Natural killer cell (primary cell): ENCODE measurements at places on chromosomes 6 and 20. TPM values are rescaled to one million over a fixed set of nuclear protein-coding genes. Genes with fewer than 3 reads are reported as not detected.

TRDN gene
- not detected for total RNA-seq

CABLES2 gene
- total RNA-seq = 8.0 TPM

- H3K4me3 ChIP-seq = no peak overlapping the region
- H3K27ac ChIP-seq = no peak overlapping the region
- DNase-seq = no peak
- H3K27me3 ChIP-seq = peaks cover 4% of the 10 kb centered on the region
These were observed 92.4 kb upstream of the TGM3 start for GRCh38 chr20:2203436-2203835.

DNA sequence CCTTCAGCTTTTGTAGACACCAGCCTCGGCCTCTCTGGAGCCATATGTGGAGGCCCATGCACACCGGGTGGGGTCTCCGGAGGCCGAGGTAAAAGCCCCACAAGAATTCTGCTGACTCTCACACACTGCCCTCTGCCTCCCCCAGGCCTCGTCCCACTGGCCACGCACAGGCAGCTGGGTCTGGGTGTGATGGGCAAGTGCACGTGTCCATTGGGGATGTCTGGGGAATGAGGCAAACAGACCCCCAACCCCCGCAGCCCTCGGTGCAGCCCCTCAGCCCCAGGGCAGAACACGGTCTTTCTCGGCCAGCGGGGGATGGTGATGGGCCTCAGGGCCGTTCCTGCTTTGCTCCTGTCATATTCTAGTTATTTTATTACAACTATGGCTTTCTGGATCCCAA lies 44.0 kb upstream of the GATA5 start:
- no peaks in the 10 kb centered on the region for H3K36me3 ChIP-seq
- no peak for DNase-seq
- no peak overlapping the region for H3K27ac ChIP-seq
- H3K4me1 ChIP-seq = peaks cover 4% of the 10 kb centered on the region

- no peaks in the 10 kb centered on the region for H3K27me3 ChIP-seq
- H3K4me3 ChIP-seq = no peak overlapping the region
- no peak overlapping the region for H3K27ac ChIP-seq
- H3K4me1 ChIP-seq = no peaks in the 10 kb centered on the region
These were observed 259.4 kb downstream of the GJA1 start for GRCh38 chr6:121694801-121695251.

ASXL1 gene
- total RNA-seq = 108 TPM

- H3K4me3 ChIP-seq = no peak overlapping the region
- no peaks in the 10 kb centered on the region for H3K27me3 ChIP-seq
- H3K27ac ChIP-seq = peak overlapping the region; percentile 50
- DNase-seq = no peak
- H3K36me3 ChIP-seq = peaks cover 13% of the 10 kb centered on the region
- peaks cover 90% of the 10 kb centered on the region for H3K4me1 ChIP-seq
These were observed 41.0 kb downstream of the COX4I2 start for GRCh38 chr20:31678389-31679356.

GRCh38 chr6:155589190-155589589 lies 133.6 kb upstream of the NOX3 start:
- H3K4me3 ChIP-seq = no peak overlapping the region
- no peaks in the 10 kb centered on the region for H3K36me3 ChIP-seq
- no peak overlapping the region for H3K27ac ChIP-seq
- H3K4me1 ChIP-seq = no peaks in the 10 kb centered on the region
- no peaks in the 10 kb centered on the region for H3K27me3 ChIP-seq

ENPP1 gene
- 0.85 TPM for total RNA-seq

- H3K36me3 ChIP-seq = no peaks in the 10 kb centered on the region
- no peaks in the 10 kb centered on the region for H3K4me1 ChIP-seq
- DNase-seq = no peak
These were observed 78.8 kb downstream of the ADGRG6 start for GRCh38 chr6:142380626-142381025.

DNA sequence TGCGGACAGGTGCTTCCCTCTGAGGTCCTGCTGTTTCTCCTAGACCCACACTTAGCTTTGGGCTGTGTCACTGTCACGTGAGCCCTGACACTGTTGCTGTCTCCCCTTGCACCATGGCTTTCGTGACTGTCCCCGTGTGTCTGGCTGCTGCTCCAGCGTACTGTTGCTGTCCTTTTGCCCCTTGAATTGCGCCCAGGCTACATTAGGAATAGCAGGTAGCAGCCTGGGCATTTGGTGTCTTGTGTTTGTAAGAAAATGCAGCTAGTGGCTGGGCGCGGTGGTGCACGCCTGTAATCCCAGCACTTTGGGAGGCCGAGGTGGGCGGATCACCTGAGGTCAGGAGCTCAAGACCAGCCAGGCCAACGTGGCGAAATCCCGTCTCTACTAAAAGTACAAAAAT lies 46.1 kb downstream of the GMPR start:
- peaks cover 10% of the 10 kb centered on the region for H3K4me1 ChIP-seq
- H3K4me3 ChIP-seq = no peak overlapping the region
- no peaks in the 10 kb centered on the region for H3K27me3 ChIP-seq
- no peak for DNase-seq
- H3K36me3 ChIP-seq = no peaks in the 10 kb centered on the region
- no peak overlapping the region for H3K27ac ChIP-seq

PNLDC1 gene
- not detected for total RNA-seq

- no peaks in the 10 kb centered on the region for H3K36me3 ChIP-seq
- H3K27me3 ChIP-seq = no peaks in the 10 kb centered on the region
- no peak for DNase-seq
- H3K4me3 ChIP-seq = no peak overlapping the region
- H3K4me1 ChIP-seq = peaks cover 15% of the 10 kb centered on the region
These were observed 138.1 kb upstream of the SLC24A3 start for GRCh38 chr20:19074356-19074755.

ADGRF5 gene
- not detected for total RNA-seq

DNA sequence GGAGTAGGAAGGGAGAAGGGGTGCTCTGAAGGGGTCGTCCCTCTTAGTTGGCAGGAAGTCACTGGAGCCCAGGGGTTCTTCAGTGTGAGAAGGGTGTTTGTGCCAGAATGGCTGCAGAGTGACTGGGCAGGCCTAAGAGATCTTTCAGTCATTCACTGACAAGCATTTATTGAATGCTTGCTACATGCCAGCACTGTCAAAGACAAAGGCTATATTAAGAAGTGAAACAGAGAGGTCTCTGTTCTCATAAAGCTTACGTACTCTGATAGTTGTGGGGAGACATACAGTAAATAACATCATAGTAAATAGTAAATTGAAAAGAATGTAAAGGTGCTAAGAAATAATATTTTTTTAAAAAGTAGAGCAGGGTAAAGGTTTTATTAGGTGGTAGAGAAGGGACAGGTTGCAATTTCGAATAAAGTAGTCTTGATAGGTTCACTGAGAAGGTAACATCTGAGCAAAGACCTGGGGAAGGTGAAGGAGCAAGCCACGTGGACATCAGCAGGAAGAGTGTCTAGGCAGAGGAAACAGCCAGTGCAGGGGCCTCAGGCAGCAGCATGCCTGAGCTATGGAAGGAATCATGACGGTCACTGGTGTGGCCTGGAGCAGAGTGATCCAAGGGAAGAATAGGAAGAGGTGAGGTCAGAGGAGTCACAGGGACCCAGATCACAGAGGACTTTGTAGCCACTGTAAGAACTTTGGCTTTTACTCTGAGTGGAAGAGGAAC lies 36.3 kb upstream of the RNF8 start:
- peaks cover 61% of the 10 kb centered on the region for H3K36me3 ChIP-seq
- no peak overlapping the region for H3K4me3 ChIP-seq

DNA sequence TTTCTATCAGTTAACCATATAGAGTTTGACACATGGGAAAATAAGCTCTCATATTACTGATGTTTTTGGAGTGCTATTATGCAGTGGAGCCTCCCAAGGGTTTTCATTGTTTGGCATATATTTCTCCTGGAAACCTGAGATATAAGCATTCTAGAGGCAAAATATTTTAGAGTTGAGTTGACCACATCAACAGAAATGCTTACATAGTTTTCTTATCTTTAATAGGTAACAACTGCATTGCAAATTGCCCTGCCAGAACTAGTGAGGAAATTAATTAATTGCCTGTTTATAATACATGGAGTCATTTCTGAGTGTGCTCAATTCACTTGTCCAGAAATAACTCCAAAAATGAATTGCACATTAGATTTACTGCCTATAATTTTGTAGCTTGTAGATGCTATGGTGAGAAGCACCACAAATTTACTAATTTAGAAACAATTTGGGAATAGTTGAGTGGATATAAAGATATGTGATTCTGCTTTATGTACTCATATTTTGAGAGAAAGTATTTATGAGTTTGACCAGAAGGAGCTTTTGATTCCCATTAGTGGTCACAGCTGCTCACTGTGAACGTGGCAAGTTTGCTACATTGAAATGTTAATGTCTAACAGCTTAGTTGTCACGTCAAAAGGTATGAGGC lies 288.7 kb downstream of the CD109 start:
- no peak overlapping the region for H3K4me3 ChIP-seq
- H3K27ac ChIP-seq = no peak overlapping the region
- H3K36me3 ChIP-seq = no peaks in the 10 kb centered on the region

DNA sequence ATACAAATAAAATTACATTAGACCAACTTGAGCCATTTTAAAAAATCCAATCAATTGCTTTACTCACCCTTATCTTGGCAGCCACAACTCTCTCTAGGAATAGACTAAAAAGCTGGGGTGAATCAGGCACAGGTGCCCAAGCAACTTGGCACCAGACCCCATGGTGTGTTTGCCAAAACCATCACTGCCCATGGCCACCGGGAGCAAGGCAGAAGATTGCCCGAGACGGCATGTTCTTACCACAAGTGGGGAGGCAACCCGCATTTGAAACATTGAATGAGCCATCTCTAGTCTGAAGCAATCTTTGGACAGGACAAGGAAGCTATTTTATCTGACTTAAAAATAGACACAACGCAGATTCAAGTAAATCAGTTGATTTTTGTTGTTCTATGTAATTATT lies 69.0 kb downstream of the SMLR1 start:
- no peaks in the 10 kb centered on the region for H3K27me3 ChIP-seq
- no peaks in the 10 kb centered on the region for H3K36me3 ChIP-seq
- H3K27ac ChIP-seq = no peak overlapping the region
- no peak overlapping the region for H3K4me3 ChIP-seq

DNA sequence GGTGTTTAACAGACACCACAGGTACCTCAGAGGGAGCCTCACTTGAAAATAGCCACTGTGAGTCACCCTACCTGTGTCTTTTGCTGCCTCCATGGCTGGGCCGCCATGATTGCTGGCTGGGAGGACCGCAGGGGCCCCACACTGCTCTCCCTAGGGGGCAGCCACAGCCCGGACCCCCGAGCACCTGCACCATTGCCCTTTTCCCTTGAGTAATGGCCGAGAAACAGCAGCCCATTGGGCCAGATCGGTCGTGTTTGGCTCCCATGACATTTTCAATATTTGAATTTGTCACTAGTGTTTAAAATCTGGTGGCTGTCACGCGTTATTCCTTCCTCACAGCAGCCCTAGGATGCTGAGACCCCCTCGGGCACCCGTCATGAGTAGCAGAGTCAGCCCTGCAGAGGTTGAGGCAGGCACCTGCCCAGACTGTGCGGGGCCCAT lies 6.7 kb downstream of the ZBP1 start:
- peaks cover 80% of the 10 kb centered on the region for H3K36me3 ChIP-seq
- peaks cover 31% of the 10 kb centered on the region for H3K4me1 ChIP-seq
- no peak overlapping the region for H3K27ac ChIP-seq
- H3K27me3 ChIP-seq = no peaks in the 10 kb centered on the region
- H3K4me3 ChIP-seq = no peak overlapping the region

GRCh38 chr6:152223636-152224035 lies 413.5 kb downstream of the SYNE1 start:
- no peaks in the 10 kb centered on the region for H3K27me3 ChIP-seq
- DNase-seq = no peak
- H3K4me3 ChIP-seq = no peak overlapping the region
- no peak overlapping the region for H3K27ac ChIP-seq

DNA sequence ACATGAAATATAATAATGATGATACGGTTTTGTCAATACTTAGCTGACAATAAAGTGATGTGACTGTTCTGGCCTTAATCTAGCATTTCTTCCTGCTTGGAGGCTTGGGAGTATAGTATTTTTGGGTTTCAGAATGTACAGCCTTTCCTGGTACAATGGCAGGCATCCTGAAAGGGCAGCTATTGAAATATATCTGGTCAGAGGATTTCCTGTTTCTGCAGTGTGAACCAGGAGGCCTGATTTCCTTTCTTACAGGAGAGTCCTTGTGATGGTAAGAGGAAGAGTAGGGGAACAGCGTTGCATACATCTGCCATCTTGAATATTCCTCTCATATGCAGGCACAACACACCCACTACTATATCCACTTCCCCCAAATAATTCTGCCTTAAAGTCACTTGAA lies 93.7 kb downstream of the MYO6 start:
- no peaks in the 10 kb centered on the region for H3K27me3 ChIP-seq
- no peaks in the 10 kb centered on the region for H3K36me3 ChIP-seq
- DNase-seq = no peak

ANGPT4 gene
- not detected for total RNA-seq

PKIB gene
- total RNA-seq = not detected

- no peaks in the 10 kb centered on the region for H3K27me3 ChIP-seq
- DNase-seq = no peak
- H3K4me3 ChIP-seq = no peak overlapping the region
These were observed 43.4 kb downstream of the SRC start for GRCh38 chr20:37389241-37389747.

DNA sequence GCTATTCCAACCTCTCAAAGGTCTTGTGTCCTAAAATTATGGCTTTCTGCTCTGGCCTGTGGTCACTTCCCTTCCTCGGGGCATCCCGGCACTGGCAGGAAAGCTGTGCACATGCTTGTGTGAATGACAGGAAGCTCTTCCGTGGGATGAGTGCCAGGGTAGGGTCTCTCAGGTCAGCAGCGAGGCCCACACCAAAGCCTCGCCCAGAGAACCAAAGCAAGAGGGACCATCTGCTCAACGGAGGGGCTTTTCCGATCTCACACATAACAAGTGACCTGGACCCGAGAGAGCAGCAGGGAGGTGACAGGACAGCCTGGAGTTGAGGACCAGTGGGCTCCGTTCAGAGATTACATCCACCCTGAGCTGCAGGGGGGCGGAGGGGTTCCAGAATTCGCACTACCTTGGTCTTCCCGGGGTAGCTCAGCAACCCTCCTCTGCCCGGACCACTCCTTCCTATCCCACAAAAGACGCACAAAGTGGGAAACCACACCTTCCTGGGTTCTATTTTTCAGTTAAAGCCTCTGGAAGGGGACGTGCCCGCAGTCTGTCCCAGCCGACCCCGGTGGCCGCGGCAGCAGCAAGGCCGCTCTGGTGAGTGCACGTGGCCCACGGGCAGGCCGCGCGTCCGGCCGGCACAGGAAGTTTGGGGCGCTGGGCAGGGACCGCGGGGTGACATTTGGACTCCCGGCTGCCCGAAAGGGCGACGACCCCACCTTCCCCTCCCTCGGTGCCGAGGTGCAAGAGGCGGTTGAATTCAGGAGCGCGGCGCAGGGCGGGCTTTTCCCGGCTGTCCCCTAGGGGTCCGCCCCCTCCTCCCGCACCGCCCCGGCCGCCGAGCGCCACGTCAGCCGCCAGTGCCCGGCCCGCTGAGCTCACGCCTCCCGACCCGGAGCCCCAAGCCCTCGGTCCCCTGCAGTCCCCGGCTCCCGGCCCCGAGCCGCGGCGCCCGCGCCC lies 988 bp downstream of the TXNDC5 start:
- no peaks in the 10 kb centered on the region for H3K27me3 ChIP-seq
- no peaks in the 10 kb centered on the region for H3K36me3 ChIP-seq
- peak overlapping the region; percentile 45 for H3K4me3 ChIP-seq
- DNase-seq = peak; percentile 25
- H3K4me1 ChIP-seq = peaks cover 13% of the 10 kb centered on the region

EYS gene
- not detected for total RNA-seq

TMEM200A gene
- 0.50 TPM for total RNA-seq
